Epithelial cell of proximal tubule (primary cell): ENCODE measurements at places on chromosomes 7 and 10. TPM values are rescaled to one million over a fixed set of nuclear protein-coding genes. Genes with fewer than 3 reads are reported as not detected.

CUBN gene
- total RNA-seq: under 0.01 and 0.17 TPM in 2 replicates

MEST gene
- total RNA-seq: 42.0 and 66.4 TPM in 2 replicates

STAM gene
- 21.6 and 22.0 TPM in 2 replicates for total RNA-seq

DKK1 gene
- total RNA-seq: 3.2 and 39.9 TPM in 2 replicates

DGKI gene
- 0.14 and 0.69 TPM in 2 replicates for total RNA-seq

SPDYE6 gene
- not detected in 2 replicates for total RNA-seq

BAMBI gene
- total RNA-seq: 12.6 and 16.0 TPM in 2 replicates

VSTM4 gene
- total RNA-seq: 0.29 and 0.40 TPM in 2 replicates

SAP25 gene
- 1.7 TPM in 1 of 2 replicates, not detected in the other for total RNA-seq

ASB15 gene
- total RNA-seq: not detected in 2 replicates

EPO gene
- total RNA-seq: not detected in 2 replicates

- DNase-seq: no peak
Observed at GRCh38 chr7:151389096-151389767, 20.6 kb downstream of the WDR86 start.

- no peak for DNase-seq
Observed at GRCh38 chr7:44796034-44796503, 412 bp upstream of the PPIA start.

- DNase-seq: no peak
Observed at GRCh38 chr7:50864694-50865093, 82.0 kb upstream of the GRB10 start.

- DNase-seq: no peak
Observed at GRCh38 chr7:73908123-73908611, 47.2 kb downstream of the TMEM270 start.

DNA sequence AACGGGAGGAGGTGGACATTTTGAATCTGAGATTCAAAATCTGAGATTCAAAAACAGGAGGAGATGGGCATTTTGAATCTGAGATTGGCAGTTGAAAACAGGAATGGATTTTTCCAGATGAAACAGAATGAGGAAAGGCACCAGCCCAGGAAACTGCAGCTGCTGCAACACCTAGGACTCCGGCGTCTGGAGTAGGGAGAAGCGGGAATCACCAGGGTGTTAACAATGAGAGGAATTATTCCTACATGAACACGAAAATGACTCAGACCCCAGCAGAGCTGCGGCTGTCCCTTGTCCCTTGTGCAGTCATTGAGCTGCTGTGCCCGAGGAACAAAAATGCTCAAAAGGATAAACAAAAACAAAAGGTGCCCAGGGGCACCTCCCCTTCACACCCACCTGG lies 59.9 kb upstream of the KAT6B start:
- no peak for DNase-seq

DNA sequence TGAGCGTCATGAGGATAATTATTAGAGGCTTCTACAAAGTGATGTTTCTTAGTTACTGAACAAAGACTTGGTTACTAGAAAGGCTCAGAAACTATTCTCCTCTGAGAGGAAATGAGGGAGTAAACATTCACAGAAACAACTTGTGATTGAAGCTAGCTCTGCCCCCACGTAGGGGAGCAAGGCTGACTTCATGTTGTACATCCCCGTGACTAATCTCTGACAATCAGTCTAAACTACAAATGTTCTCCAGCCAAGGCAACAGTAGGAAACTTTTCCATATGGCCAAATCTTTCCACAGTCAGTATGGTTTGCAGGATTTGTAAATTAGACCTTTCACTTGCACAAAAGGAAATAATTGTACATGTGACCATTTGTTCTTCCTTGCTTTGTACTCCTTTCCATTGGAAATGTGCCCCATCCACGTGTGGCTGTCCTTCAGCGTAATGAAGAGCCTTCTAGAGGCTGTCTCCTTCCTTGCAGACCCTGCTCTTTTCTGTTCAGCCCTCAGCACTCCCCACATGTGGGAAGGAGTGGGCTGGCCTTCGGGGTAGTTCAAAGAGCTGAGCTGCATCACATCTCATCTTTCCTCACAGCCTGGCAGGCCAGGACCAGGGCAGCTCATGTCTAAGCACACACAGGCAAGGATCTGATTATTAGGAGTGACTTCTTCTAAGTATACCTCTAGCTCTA lies 93.5 kb downstream of the PCGF5 start:
- DNase-seq: peak; percentile 27

GRCh38 chr10:124091646-124092249 lies 1.6 kb downstream of the CHST15 start:
- DNase-seq: no peak

DNA sequence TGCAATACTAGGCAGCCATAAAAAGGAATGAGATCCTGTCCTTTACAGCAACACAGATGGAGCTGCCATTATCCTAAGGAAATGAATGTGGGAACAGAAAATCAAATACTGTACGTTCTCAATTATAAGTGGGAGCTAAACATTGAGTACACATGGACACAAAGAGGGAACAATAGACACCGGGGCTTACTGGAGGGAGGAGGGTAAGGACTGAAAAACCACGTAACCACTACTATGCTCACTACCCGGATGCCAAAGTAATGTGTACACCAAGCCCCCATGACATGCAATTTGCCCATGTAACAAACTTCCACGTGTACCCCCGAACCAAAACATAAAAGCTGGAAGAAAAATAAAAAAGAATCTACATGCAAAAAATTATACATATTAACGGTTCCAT lies 587.0 kb downstream of the PARD3 start:
- no peak for DNase-seq

- DNase-seq: no peak
Observed at GRCh38 chr10:133088179-133088955, 643 bp downstream of the ADGRA1 start.

DNA sequence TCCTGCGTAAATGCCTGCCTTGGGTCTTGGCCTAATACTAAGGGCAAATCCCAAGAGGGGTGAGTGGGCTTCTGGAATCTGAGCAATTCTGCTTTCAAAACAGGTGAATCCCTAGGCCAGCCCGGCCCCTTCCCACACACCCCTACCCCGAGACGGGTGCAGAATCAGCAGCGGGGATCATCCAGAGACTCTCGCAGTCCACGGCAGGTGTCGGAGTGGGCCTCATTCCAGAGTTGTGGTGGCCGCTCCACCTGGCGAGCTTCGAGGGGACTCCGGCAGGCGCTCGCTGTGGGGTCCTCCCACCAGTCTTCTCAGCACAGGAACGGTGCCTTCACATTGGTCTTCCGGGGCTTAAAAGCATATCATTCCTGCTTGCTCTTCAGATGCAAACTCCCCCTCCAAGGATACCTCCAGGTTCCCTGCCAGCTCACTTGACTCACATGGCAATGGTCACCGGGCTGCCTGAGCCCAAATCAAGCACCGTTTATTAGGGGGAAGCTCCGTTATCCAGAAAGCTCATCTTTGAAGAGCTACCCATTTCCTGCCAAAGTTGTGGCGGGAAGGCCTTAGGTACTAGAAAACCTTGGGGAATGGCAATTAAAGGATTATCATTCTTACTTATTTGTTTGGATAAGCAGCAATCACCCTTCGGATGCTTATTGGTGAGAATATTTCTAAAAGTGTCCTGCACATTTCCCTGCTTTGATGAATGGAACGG lies 67.6 kb downstream of the PRKAG2 start:
- DNase-seq: no peak

- no peak for DNase-seq
Observed at GRCh38 chr10:97759158-97759887, 12.5 kb downstream of the SFRP5 start.

- DNase-seq: no peak
Observed at GRCh38 chr10:48671914-48672595, 12.6 kb upstream of the WDFY4 start.

DNA sequence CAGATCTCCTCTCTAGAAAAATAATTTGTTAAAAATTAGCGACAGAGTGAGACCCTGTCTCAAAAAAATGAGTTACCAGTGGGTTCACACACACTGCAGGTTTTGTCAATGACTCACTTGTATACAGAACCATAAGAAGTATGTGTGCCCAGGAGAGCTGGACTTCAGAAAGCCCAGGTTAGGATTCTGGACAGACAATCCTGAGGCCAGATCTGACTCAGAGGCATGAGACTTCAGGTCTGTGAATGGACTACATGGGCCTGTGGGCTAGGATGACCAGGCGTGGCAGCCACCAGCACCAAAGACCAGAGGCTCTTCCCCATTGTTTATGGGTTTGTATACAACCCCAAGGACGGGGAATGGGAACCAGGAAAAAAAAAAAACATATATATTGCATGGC lies 9.3 kb upstream of the ZNF438 start:
- no peak for DNase-seq

DNA sequence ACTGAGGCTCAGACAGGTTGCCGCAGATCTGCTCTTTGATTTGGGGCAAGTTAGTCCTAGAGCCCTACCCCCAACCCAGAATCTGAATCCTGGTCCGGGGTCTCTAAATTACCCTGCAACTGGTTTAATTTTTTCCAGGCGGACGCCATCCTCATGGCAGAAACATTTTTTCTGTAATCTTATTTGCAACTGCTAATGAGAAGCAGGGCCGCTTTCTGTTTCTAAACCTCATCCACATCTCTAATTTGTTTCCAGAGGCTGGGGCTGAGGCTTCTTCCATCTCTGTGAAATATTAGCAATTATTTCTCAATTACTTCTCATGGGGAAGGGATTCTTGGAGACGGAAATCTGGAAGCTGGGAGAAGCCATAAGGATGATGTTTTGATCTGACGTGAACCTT lies 261.6 kb downstream of the RPS24 start:
- DNase-seq: no peak

GRCh38 chr7:74575083-74575784 lies 82.3 kb upstream of the GTF2I start:
- DNase-seq: no peak

DNA sequence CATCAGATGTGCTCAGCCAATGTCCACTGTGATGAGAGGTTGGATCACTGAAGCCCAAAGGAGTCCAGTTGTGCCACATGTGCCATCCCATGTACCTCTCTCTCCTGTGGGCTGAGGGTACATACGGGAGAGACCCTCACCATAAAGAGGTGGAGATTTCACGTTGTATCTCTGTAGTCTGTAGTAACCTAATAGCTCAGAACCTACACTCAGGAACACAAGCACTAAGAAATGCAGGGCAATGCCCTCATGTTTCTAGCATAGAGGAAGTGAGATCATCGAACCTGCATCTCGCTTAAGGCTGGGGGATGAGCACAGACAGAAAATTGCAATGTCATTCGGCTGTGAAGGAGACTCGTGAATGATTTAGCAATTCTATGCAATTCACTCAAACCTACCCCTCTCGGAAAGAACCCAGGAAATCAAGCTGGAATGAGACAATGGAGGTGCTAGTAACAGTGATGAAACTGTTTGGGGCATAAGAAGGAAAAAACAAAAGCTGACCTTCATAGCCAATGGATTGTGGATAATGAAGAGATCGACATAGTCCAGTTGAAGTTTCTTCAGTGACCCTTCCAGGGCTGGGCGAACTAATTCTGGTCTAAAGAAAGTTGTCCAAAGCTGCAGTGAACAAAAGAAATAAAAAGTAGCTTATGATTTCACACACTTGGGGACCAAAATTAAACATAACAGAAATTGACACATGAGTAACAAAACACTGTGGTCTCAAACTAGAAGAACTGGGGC lies 80.3 kb upstream of the UCN3 start:
- DNase-seq: peak; percentile 94

- no peak for DNase-seq
Observed at GRCh38 chr10:117342641-117343040, 32.6 kb downstream of the PDZD8 start.

DNA sequence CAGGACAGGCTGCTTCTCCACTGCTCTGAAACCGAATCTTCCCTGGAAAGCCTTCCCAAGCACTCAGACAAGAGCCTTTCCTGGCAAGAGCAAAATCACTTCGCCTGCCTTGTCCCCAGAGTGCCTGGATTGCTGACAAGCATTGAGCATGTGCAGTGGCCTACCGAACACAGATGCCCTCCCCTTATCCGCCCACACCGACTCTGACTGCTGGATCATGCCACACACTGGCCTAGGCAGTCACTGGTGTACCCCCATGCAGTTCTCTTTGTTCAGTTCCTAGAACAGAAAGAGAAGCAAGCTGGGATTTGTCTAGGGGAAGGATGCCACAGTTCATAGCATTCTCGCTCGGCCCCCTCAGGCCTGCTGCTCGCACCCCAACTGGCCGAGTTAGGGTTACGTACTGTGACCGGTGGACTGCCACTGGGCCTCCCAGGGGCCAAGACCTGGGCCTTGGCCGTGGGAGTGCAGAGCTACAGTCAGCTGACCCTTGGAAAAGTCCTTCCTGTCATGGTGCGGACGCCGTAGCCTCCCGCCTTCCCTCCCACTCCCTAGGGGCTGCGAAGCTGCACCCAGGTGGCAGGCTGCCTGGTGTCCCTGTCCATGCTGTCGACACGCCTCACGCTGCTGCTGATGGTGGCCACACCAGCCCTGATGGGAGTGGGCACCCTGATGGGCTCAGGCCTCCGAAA lies 6.9 kb downstream of the ABCB8 start:
- DNase-seq: no peak

DNA sequence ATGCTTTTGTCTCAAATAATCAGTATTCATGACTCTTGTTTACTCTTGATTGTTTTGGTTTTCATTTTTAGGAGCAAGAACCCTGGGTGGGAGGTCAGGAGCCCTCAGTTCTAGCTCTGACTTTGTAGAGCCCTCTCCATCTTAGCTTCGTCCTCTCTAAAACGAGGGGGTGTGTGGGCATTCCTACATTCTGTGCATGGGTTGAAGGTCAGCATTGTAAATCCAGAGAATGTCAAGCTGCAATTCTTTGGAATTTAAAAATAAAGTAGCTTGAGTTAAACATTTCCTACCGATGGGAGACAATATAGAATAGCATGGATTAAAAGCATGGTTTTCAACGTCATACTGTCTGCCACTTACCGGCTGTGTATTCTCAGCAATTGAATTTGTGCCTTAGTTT lies 128.3 kb downstream of the PRPF18 start:
- DNase-seq: no peak
